ENCODE measurements at places on chromosomes 6 and 20. TPM values are rescaled to one million over a fixed set of nuclear protein-coding genes. Genes with fewer than 3 reads are reported as not detected.
A peak's percentile ranks its signal among the peaks of the same experiment; 100 is the strongest.

Gene SULF2
- total RNA-seq, result 29.9 TPM

DNA sequence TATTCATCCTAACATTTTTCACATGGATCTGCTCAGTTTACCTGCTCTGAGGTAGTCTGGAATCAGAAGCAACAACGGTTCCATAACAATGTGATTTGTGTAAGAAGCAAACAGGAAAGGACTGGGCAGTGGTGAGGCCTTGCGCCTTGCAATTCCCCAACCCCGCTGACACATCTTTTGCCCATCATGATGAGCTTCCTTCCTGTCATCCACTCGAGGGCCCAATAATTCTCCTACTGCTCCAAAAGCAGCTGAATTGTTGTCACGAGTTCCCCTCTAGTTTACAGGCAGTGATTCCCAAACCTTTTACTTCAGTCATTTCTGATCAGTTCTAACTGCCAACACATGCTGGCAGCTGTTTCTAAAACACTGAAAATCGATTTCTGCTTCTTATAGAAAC, 22.9 kb downstream of the STX7 start:
- no peak for DNase-seq

DNA sequence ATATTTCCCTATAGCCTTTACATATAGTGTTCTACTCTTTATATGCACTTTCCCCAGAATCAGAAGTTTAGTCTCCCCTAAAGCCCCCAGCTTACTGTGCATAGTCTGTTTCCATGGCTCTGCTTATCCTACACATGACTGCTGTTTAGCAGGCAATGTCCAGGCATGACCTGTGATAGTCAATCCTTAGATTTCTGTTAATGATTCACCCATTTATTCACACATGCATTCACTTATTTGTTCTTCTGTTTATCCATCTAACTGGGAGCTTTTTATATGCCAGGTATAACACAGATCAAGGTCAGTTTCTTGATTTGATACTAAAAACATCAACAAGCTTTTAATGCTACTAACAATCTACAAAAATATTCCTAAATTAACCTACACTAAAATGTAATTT, 300.8 kb downstream of the PHF3 start:
- no peak for DNase-seq

DNA sequence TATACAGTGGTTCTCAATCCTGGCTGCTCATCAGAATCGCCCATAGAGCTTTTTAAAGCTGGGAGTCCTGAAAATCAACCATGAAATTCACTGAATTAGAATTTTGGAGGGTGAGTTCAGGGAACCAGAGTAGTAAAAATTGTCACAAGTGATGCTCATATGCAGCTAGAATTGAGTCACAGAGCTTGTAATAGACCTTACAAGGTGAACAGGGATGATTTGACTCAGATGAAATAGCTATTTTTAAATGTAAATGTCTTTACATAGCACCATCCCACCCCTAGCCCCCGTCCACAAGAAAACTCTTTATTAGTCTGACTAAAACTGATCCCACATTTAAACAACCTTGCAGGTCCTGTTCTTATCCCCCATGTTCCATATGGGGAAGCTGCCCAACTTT, 531.7 kb downstream of the LMBRD1 start:
- DNase-seq, result no peak

Gene CLDN20
- total RNA-seq, result not detected

Gene FNDC1
- 0.43 TPM for total RNA-seq

Gene NHSL1
- total RNA-seq, result 31.6 TPM

GRCh38 chr6:45086360-45087084, 241.6 kb upstream of the RUNX2 start:
- no peak for DNase-seq

- DNase-seq, result no peak
Observed at GRCh38 chr6:41604006-41604405, 34.3 kb upstream of the MDFI start.

Gene TMEM74B
- total RNA-seq, result not detected

Gene CD83
- 9.3 TPM for total RNA-seq

- DNase-seq, result no peak
Observed at GRCh38 chr6:112690497-112691202, 343.5 kb downstream of the RFPL4B start.

GRCh38 chr6:110814102-110815014, 911 bp downstream of the CDK19 start:
- DNase-seq, result peak; percentile 63

DNA sequence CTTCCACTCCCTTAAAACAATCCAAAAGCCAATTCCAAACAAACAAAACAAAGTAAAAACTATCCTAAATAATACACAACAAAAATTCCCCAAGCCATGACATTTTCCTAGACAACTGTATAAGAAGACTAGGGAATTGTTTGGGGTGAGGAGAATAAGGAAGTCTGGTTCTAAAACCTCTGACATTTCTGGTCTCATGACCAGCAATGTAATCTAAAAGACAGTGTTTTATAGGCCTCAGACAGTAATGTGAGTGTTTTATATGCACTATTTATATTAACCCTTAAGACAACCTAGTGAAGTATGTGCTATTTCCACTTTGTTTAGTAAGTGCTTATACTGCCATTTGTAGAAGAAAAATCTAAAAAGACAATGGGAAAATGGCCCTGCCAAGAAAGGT, 13.0 kb upstream of the RCAN2 start:
- DNase-seq, result no peak

DNA sequence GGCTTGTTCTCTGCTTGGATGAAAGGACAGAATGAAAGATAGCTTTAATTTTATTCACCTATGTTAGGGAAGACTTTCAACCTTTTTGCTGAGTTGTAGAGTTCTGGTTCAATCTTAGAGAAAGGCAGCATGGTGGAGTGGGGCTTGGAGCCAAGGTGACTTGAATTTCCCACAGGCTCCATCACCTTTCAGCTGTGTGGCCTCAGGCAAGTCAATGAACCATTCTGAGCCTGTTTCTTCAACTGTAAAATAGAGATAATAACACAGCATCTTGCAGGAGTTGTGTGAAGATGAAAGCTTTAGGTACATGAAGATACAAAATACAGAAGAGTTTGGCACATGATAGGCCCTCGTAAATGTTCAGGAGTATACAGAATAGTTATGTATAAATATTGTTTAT, 19.1 kb upstream of the DTNBP1 start:
- no peak for DNase-seq

GRCh38 chr20:10478205-10478604, 43.1 kb downstream of the SLX4IP start:
- DNase-seq, result no peak

DNA sequence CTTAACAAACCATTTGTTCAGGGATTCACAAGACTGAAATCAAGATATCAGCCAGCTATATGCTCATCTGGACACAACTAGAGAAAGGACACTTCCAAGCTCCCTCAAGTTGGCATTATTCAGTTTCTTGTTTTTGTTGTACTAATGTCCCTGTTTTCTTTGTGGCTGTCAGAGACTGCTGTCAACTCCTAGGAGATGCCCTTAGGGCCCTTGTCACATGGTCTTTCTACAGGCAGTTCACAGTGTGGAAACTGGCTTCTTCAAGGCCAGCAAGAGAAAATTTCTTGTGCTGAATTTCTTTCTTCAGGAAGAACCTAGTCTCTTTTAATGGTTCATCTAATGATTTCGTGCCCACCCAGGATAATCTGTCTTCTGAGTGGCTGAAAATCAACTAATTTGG, 677.2 kb upstream of the MAN1A1 start:
- DNase-seq, result no peak

DNA sequence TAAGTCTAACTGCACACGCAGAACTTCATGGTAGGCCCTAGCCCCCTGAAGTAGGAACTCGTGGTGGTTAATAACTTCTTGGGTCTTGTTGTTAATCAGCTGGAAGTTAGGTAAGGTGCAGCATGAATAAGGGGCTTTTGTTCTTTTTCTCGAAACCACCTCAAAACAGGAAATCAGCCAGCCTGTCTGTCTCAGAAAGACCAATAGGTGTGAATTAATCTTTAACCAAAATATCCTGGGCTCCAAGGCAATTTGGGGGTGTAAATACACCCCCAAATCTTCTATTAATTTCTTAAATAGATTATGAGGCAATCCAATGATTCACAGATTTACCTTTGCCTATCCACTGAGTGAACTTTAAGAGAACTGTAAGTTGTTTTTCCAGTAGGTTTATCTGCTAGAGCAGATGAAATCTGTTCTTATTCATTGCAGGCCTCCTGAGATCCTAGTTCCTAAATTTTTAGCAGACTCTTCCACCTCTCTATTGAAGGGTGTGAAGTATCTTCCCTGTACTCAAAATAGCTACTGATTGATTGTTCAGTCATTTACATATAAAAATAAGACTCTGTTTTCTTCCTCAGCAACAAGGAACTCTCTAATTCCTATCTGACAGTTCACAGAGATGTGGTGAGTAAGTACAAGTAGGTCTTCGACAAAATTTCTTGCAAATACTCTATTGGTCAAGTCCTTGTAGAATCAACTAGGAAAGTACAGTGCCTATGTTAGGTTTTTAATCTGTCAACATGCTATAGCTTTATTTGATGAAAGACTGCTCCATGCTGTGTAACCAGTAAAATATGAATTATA, 427.1 kb upstream of the NOX3 start:
- no peak for DNase-seq

GRCh38 chr20:24016607-24017457, 28.3 kb upstream of the GGTLC1 start:
- DNase-seq, result no peak

Gene GHRH
- total RNA-seq, result not detected

Gene PMEPA1
- 17.2 TPM for total RNA-seq

GRCh38 chr6:124867121-124867520, 95.1 kb upstream of the RNF217 start:
- no peak for DNase-seq

Gene ARHGAP18
- 20.0 TPM for total RNA-seq

Gene PAK5
- not detected for total RNA-seq

Gene DDO
- 4.1 TPM for total RNA-seq

GRCh38 chr6:90388395-90388794, 91.8 kb upstream of the BACH2 start:
- DNase-seq, result no peak

Gene LAMA2
- total RNA-seq, result 110 TPM

DNA sequence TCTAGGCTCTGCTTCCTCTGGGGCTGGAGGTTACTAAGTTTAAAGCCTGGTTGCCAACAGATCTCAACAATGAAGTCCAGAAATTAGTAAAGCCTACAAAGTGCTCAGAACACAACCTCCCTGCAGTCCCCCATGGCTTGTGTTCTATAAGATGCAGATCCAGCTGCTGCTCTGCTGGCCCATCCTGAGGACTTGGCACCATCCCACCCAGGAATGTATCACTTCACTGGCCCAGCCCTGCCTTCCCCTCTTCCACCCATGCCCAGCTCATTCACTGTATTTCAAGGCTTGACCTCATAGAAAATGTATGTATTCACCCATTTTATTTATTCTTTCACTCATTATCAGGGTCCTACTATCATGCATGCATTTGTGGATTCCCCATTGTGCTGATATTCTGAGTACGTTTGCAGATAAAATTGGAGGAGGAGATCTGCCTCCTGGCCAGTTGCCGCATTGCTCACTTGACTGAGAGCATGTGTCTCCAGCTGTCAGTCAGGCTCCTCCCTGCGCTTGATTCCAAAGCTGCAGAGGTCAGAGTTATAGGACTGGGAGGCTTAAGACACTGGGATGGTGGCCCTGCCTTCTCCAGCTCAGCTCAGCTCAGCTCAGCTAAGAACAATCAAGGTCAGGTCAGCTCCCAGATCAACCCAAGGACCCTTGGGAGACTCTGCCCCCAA, 104.8 kb downstream of the MAFB start:
- DNase-seq, result no peak

GRCh38 chr20:18669241-18670019, 81.6 kb downstream of the DTD1 start:
- no peak for DNase-seq

Gene RPL7L1
- total RNA-seq, result 21.4 TPM

- DNase-seq, result no peak
Observed at GRCh38 chr6:117495869-117496268, 13.4 kb downstream of the DCBLD1 start.

DNA sequence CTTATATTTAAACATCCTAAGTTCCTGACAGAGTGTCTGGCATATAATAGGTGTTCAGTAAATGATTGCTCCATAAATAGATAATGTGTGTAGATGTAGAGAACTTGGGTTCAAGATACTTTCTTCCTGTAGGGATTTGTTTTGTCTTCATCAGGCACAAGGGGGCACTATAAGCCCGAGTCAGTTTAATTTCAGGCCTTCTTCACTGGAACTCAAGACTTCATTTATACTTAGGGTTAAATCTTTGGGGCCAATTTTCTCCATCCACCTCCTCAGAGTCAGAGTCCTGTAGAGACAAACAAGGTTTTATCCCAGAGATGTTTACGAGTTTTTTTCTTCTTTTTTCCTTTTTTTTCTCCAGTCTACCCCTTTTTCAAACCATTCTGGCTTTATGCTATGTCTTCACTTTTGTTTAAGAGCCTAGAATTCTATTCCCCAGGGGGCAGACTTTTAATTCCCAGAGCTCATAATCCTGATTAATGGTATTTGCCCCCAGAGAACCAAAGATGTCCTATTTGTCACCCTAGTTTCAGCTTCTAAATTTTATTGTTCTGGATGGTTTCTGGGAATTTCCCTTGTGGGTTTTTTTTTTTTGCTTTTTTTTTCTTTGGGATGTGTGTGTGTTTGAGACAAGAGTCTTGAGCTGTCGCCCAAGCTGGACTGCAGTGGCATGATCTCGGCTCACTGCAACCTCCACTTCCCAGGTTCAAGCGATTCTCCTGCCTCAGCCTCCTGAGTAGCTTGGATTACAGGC, 88.4 kb downstream of the HFE start:
- no peak for DNase-seq

DNA sequence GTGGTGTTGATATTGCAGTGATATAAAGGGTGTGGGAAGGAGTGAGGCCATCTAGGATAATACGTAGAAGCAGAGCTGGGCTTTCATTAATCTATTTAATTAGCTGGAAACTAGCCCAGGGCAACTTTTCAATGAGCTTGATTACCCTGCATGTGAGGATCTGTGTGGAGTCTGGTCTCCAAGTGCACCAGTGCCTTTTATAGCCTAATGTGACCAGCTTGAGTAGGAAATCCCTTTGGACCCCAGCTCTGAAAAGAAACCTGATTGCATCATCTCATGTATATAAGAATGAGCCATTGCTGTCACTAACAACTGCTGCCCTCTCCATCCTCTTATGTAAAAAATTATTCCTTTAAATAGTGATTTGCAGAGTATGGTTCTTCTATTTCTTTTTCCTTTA, 72.6 kb downstream of the CD109 start:
- DNase-seq, result no peak

- DNase-seq, result no peak
Observed at GRCh38 chr6:84798257-84798656, 33.9 kb upstream of the TBX18 start.

Gene ETV7
- 1.4 TPM for total RNA-seq

- DNase-seq, result no peak
Observed at GRCh38 chr20:33251496-33251895, 15.7 kb downstream of the BPIFA1 start.

Gene TSPYL1
- 43.9 TPM for total RNA-seq

Gene RIPOR2
- not detected for total RNA-seq

DNA sequence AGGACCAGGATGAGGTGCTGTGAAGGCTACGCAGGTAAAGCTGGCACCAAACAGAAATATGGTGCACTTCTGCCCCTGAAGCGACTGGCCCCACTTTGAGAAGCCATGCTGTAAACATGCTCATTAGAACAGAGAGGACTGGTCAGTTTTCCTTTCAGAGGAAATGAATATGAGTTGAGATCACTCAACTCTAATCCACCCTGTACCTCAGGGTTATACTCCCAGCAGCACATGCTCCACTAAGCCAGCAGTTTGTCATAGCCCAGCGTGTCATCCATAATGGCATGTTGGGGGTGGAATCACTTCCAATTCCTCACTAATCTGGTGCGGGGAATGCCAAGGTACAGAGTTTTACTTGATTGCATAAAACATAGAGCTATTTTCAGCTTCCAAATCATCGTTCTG, 98.1 kb downstream of the HIVEP2 start:
- peak; percentile 61 for DNase-seq
